Stimulated activated CD4-positive, alpha-beta T cell treated with anti-CD3 and anti-CD28 coated beads, Interleukin-1b, Interleukin-23, amount 100 ng/mL, for 4 hours (primary cell): ENCODE measurements at places on chromosomes 1 and 21.

DNA sequence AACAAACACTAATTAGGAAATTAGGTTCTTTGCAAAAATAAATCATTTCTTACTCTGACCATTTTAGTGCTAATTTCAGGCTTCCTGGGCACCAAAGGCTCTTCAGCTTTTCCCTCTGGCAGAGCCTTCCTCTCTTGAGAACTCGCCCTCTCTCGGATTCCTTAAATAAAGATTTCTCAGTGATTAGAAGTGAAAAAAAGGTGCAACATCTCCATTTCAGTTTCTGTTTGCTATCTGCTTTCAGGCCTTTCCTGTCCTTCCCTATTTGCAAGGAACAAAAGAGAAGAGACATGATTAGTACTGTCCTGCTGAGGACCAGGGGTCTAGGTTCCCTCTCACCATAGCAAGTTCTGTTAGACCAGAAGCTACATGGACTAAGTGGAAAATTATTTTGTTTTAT, 27.8 kb upstream of the CACYBP start:
- DNase-seq: no peak

- peak; percentile 17 for DNase-seq
Observed at GRCh38 chr21:36203603-36203889, 46.9 kb downstream of the DOP1B start.

DNA sequence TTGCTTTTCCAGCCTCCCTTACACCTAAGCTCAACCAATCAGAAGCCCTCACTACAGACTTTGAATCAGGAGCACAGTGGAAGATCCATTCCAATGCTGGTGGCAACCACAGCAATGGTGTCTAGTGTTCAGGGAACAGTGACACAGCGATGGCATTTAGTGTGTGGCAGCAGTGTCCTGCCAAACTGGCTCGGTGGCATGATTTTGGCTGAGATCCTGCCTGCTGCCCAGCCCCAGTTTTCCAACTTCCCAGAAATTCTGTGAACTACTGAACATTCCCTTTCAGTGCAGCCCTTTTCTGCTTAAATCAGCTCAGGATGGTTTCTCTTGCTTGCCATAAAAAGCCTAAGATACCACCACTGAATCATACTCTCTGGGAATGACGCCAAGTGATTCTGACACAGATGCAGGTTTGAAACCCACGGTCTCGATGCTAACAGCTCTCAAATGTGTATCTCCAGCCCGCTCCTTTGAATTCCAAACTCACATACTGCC, 8.8 kb downstream of the ASAP3 start:
- no peak for DNase-seq

DNA sequence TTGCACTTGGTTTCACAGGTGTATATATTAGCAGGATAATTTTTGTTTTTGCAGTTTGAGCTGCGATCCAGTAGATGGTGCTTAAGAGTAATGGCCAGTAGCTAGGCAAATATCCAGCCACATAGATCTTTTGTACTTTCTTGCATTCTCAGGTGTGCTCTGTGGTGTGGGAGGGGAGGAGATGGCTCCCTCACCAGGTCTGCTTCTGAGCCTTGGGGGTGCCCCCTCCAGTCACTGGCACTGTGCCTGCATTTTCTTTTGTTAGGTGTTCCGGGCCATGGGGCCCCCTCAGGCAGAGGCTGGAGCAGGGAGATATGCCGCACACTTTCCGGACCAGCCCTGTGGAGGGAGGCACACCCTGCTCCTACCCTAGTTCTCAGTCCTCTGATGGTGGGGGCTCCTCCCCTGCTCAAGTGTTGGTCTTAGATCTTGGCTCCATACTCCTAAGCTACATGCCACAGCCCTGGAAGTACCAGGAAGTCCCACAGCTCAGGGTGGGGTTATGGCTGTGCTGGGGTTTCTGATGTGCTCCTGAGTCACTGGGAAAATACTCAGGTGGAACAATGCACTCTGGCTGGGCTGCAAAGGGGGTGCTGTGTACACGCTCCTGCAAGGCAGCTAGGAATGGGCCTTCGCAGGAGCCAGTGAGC, 197.6 kb upstream of the DMRTA2 start:
- no peak for DNase-seq

DNA sequence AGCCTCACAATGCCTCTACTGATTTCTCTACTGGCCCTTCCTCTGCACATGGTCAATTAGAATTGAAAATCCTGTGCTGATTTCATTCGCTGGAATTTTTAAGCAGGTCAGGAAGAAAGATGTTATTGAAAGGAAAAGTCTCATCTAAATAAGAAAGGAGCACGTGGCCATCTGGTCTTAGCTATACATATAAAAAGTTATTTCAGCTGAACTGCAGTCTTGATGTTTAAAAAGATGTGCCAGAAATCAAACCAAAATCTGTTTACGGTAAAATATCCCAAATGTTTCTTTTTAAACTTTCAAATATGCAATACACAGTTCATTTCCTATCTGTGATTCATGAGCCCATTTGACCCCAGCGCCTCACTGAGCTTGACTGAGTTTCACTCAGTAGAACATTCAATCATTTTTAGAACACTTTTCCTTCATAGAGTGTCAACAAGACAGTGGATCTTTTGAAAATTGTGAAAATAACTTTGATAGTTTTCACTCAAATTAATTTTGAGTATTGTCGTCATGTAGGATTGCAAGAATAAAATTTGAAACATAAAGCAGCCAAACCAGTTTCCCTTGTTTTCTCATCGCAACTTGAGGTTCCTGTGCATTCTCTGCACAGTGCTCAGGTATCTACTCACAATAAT, 293.6 kb downstream of the PTPRC start:
- DNase-seq: no peak

GRCh38 chr1:174036204-174036603, 14.0 kb upstream of the RC3H1 start:
- no peak for DNase-seq

DNA sequence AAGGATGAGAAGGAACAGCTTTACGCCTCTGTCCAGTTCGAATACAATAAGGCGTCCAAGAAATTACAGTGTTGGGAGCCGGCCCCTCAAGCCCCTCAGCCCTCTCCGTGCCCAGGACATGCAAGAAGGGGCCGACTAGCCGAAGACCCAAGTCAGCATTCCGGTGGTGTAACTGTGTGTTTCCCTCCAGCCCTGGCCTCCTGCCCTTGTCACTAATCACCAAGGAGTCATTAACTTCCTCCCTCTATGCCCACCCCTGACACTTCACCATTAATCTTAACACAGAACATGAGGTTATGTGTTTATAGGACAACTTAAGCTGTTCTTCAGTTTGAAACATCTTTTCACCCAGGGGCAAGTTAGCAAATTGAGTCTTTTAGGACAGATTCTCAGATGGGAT, 16.4 kb upstream of the C4BPB start:
- DNase-seq: no peak

DNA sequence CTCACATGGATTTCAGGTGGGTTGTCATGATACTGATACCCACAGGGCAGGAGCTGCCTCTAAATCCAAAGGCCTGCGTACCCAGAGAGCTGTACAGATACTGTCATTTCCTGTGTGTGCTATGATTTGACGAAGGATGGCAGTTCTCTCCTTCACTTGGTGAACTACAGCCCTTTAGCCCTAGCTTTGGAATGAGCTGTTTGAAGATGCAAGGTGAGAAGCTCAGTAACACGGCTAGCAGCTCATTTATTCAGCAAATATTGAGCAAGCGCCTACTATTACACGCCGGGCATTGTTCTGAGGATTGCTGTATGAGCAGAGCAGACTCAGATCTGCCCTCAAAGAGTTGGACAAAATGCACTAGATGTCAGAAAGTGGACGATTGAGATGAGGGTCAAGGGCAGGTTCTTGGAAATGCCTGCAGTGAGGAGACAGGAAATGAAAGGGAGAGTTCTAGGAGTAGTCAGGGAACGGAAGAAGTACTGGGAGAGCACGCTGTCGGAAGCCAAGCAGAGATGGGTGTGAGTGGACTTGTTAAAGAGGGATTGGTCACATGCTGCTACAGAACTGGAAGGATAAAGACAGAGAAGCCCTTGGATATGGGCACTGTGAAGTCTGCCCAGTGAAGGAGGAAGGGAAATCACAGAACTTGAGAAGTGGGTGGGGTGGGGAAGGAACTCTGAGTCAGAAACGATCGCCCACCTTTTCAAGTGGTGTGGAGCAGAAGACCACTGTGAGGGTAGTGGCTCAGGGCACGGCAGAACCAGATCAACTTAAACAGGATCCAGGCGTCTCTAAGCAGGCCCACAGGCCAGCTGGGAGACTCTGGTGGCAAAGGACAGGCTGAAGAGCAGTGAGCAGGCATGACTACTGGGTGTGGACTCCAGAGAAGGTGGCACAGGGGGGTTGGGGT, 7.1 kb downstream of the PTGFRN start:
- DNase-seq: no peak

DNA sequence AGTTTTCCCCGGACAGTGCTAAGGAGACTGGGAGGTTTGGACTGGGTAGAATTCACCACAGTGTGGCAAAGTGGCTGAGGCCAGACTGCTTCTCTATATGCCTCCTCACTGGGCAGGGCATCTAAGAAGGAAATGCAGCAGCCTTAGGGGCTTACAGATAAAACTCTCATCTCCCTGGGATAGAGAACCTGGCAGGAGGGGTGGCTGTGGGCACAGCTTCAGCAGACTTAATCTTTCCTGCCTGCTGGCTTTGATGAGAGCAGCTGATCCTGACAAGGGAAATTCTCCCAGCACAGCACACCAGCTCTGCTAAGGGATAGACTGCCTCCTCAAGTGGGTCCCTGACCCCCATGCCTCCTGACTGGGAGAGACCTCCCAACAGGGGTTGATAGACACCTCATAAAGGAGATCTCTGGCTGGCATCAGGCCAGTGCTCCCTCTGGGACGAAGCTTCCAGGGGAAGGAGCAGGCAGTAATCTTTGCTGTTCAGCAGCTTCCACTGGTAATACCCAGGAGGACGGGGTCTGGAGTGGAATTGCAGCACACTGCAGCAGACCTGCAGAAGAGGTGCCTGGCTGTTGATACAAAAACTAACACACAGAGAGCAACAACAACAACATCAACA, 25.2 kb downstream of the KIFAP3 start:
- no peak for DNase-seq

DNA sequence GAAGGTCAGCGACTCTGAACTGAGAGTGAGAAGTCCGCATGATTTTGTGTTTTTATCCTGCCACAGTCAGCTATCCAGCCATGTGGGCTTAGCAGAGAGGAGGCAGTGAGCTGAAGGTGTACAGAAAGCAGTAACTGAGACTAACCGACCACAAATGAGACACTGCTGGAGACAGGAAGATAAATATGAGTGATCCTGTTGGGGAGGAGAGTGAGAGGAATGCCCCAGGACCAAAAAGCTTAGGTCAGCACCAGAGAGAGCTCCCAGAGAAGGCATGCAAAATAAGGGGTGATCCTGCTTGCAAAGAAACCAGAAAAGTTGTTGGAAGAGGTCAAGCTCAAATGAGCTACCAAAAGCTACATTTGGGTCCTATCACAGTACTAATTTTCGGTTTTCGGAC, 63.7 kb downstream of the HLCS start:
- DNase-seq: no peak

- no peak for DNase-seq
Observed at GRCh38 chr1:14910984-14911721, 242.4 kb upstream of the TMEM51 start.

GRCh38 chr1:94876362-94876761, 50.5 kb downstream of the CNN3 start:
- no peak for DNase-seq

GRCh38 chr1:161098210-161099068, at the start of gene KLHDC9:
Gene KLHDC9 (plus strand): TSS chr1:161098361. CDS start chr1:161098536, 175 bp downstream.
- DNase-seq: peak; percentile 40

- no peak for DNase-seq
Observed at GRCh38 chr1:61864489-61864888, 122.2 kb downstream of the PATJ start.

DNA sequence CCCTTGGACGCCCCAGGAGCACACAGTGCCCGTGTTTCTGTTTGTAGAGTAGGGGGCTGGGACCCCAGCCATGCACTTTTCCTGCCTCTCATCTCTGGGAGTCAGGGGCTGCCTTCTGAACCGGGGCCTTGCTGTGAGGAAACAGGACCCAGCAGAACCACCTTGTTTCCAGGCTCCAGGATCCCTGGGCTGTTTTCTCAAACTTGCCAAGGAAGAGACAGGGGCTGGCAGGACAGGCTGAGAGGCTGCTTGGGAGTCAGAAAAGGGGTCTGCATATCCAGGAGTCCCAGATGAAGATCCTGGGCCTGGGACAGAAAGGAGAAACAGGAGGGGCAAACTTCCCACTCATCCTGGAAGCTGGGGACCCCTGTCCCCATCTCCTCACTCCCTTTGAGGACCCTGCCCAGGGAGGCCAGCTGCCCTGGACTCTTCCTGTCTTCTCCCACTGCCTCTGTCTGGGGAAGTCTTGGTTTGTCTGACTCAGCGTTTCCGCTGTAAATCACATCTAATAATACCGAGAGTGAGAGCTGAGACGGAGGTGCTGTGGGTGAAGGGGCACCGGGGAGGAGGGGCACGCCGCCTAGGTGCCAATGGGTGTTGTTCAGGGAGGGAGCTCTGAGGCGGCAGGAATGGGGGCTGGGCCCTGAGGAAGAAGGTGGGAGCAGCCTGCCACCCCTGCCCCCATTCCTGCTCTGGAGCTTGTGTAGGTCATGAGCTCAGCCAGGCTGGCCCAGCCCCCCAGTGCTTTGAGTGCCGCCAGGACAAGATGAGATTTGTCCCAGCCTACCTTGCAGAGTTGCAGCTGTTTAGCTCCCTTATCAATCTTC, 16.7 kb downstream of the POU3F1 start:
- DNase-seq: peak; percentile 66

DNA sequence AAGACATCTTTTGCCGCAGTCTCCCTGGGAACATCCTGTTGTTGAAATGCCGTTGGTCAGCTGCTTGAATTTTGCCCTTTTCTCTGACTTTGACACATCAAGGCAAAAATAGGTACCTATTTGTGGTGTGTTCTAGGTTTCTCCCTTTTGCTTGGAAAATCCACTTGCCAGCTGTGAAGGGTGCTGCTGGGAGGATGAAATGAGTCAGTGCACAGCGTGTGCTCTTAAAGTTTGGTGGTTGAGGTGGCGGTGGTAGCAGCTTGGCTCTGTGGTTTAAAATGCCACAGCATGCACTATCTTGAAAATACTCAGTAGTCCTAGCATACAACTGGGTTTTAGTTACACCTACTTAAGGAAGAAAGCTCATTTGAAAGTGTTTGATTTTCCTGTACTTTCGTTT, 183.8 kb downstream of the DHRS3 start:
- DNase-seq: peak; percentile 57

GRCh38 chr1:202259705-202260104, 66.1 kb downstream of the LGR6 start:
- no peak for DNase-seq

DNA sequence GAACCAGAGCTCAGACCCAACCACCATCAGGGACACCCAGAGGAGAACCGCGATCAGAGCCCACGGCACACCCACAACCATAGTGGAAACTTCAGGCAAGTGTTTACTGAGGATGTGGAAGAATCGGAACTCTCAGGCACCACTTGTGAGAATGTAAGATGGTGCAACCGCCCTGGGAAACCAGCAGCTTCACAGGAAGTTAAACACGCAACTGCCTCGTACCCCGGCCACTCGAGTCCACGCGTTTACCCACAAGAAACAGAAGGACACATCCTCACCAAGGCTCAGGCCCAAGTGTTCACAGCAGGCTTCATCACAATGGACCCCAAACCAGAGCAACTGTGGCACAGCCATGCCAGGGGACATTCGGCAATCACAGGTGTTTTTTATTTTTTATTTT, 51.4 kb upstream of the COL6A2 start:
- DNase-seq: no peak
